ENCODE measurements at places on chromosomes 2 and 18.

GRCh38 chr2:86519349-86519748 lies 43.9 kb downstream of the CHMP3 start:
- DNase-seq: no peak

DNA sequence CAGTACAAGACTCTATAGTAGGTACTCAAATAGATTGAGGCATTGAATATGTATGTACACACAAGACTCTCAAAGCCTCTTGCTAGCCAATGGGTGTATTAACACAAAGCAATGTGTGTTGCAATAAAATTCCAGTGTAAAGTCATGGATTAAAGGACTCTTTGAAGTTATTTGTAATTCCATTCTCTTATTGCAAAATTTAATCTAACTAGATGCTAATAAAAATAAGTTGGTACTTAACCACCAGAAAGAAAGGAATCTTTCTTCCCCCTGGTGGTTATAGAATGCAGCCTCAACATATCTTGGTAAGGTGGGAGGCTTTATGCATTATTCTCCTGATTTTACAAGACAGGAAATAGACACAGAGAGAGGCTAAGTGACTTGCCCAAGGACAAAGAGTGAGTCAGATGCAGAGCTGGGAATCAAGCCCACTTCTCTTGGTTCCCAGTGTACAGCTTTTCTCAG lies 18.0 kb downstream of the LRP1B start:
- no peak for DNase-seq

DNA sequence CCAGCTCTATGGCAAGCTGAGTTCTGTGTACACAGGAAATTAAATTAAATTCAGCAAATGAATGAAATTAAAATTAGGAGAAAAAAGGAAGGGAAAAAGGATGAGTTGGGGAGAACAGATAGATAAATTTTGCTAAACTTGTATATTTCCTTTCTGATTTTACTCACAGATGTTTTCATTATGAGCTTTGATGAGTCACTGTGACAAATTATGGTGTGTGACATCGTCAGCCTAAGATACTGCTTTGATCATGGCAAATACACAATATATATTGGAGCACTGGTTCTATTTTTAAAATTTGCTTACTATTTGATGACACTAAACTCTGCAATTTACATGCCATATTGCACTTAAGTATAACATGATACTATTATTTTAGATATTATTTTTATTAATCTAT lies 464.6 kb upstream of the SPHKAP start:
- DNase-seq: no peak

DNA sequence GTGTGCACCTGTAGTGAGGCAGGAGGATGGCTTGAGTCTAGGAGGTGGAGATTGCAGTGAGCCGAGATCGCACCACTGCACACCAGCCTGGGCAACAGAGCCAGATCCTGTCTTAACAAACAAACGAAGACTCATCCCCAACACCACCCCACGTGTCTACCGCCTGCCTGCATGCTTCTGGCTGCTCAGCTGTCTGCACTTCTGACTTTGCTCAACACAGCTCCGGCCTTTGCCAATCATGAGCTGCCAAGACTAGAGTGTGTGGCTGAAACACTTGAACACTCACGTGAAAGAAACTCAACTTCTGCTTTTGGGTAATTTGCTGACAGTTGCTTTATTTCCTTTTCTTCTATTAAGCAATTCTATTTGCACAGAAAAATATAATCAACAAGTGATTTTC lies 32.1 kb upstream of the SP3 start:
- no peak for DNase-seq

- no peak for DNase-seq
Measured at GRCh38 chr2:47250586-47251403, 95.7 kb upstream of the STPG4 start.

DNA sequence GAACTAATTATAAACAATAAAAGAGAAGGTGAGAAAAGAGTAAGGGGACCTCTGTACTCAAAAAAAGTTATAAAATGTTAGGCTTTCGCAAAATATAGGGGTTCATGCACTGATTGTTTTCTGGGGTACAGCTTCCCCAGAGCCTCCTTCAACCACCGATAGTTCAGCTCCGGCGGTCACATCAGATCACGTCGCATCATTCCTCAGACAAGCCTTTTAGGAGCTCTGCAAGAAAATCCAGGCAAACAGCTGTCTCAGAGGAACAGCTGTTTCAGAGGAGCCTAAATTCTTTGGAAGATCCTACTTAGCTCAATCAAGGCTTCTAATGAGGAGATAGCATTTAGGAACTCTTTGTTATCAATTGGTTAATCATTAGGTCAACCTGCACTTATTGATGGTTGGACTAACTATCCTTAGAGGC lies 78.7 kb downstream of the MYCN start:
- DNase-seq: no peak

GRCh38 chr2:71735676-71736075 lies 282.3 kb downstream of the DYSF start:
- DNase-seq: no peak

DNA sequence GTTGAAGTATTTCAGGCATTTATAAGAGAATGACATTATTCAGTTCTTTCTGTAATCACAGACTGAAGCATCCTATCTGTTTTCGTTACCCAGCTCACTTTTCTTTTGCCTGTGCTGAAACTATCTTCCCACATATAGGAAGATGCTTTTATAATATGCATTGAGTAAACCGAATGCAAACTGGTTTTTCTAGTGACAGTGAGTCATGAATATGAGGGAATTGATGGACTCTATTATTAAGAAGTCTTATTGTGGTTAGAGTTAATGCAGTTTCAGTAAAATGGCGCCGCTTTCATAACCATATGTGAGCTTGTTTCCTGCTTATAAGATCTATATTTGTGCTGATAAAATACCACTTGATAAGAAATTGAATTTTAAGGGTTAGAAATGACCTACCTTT lies 59.2 kb downstream of the ACVR2A start:
- no peak for DNase-seq

DNA sequence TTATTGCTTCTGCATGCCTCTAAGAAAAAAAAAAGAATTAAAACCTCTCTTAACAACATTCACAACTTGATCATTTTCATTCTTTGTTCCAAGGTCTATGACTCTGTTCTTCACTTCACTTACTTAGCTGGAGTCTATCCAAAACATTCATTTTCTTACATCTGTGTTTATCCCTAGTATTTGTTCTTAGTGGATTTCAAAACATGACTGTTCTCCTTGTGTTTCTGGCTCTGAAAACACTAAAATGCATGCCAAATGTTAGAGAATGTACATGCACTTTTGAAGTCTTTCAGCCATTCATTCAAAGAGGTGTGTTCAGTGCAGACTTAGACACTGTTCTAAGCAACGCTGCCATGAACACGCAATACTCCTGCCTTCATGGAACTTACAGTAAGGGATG lies 138.8 kb downstream of the CNTNAP5 start:
- DNase-seq: no peak

GRCh38 chr2:6525475-6525964 lies 340.2 kb downstream of the CMPK2 start:
- no peak for DNase-seq

DNA sequence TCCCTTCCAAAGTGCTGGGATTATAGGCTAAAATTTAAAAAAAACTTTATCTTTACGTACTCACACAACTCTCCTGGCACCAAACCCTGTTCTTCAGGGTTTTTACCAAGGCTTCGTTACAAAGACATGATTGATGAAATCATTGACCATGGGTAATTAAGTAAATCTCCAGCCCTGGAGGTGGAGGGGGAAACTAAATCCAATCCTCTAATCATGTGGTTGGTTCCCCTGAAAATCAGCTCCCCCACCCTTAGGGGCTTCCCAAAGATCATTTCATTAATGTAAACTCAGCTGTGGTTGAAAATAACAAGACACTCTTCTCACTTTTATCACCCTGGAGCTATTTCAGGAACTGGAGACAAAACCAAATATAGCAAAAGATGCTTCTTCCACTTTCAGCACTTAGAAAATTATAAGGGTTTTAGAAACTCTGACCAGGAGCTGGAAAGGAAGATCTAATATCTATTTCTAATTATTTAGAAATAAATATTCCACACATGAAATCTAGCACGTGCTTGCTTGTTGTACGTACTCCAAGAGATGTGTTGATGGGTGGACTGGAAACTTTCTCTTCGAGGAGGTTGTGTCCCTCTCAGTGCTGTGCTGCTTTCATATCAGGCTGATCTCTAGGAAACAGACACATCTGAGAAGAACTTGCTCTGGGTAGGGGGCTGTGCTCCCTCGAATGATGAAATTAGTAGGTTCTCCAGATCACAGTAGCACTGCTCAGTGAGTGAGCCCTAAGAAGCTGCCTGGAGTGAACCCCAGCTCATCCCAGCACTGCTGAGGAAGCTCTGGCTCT lies 67.2 kb downstream of the SMAD4 start:
- DNase-seq: no peak

DNA sequence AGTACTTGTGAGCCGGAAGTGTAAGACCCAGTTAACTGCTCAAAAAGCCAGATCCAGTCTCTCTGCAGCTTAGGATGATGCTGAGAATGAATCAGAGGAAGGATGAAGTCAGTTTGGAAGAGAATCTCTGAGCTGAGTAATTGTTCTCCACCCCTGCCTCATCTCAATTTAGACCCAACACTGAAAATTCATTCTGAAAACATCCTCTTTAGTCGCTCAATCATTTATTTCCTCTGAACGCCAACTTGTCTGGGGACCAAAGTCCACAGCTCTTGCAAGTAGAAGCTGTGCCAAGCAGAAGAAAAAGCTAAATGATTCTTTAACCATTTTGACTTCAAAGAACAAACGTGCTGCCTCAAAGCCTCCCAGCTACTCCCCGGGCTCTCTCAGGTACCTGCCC lies 177.1 kb upstream of the KLHL29 start:
- no peak for DNase-seq

GRCh38 chr2:134190807-134191203 lies 63.1 kb upstream of the MGAT5 start:
- no peak for DNase-seq

DNA sequence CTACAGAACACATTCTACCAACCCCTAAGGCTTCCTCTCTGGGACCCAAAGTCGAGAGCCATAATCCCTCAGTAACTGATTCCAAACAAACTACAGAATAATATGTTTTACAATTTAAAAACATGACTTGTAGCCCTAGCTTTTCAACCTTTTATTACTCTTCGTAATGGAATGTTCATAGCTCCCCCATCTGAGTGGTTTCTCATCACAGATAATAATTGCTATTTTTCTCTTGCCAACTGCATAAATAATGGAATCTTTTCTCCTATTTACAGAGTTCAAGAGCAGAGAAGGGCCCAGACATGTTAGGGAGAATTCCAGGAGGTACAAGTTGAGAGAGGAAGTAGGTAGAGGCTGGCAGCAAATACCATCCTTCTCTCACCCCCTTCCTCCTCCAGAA lies 59.9 kb upstream of the CERS6 start:
- DNase-seq: no peak

GRCh38 chr18:58937071-58937886 lies 72.6 kb downstream of the ZNF532 start:
- DNase-seq: no peak

- DNase-seq: no peak
Measured at GRCh38 chr2:40401896-40402295, 50.0 kb downstream of the SLC8A1 start.

GRCh38 chr2:141423124-141423523 lies 707.7 kb downstream of the LRP1B start:
- no peak for DNase-seq

- no peak for DNase-seq
Measured at GRCh38 chr2:36915627-36916026, 50.7 kb downstream of the STRN start.

GRCh38 chr2:189487283-189488007 lies 46.2 kb downstream of the WDR75 start:
- no peak for DNase-seq

DNA sequence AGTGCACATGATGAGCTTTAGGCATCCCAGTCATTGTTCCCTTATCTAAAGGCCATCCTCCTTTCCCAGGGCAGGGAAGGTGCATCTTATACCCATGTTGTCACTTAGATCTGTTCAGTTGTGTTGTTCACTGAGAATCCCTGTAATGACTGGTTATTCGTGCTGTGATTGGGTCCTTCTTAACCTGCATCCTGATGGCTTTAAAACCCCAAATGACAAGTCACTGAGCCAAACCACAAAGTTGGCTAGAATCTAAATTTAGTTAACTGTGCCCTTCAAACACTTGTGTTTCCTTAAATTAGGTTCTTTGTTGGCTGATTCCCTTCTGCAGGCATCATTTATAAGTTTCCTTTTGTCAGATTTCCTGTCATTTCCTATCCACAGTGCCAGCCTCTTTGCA lies 58.5 kb upstream of the SLC16A14 start:
- no peak for DNase-seq

DNA sequence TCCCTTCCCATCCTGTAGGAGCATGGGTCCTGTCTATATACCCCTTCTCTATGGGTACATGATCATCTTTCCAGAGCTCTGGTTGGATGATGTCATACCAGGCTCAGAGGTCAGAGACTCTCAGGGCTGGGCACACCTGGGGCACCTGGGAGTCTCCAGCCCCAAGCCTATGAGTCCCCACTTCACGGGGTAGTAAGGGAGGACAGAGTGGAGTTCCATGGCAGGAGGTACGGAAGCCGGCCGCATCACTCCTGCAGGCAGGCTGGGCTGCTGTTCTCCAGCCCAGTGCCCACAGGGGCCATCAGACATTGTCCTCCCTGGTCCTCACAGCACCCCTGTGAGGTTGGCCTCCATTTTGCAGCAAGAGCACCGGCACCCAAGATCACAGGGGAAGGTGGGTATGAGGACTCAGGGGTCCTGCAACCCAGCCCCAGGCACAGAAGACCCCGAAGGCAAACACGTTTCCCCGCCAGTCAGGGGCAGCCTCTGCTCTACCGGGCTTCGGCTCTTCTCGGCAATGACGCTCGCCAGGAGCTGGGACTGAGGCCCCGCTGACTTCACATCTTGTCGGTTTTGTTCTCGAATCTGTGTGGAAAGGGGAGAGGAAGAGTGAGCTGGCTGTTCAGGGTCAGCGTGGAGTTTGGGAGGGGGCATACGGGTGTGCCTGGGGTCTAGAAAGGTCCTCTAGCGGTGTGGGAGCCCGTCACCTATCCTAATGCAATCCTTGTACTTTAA lies 91.5 kb downstream of the ADD2 start:
- DNase-seq: no peak

DNA sequence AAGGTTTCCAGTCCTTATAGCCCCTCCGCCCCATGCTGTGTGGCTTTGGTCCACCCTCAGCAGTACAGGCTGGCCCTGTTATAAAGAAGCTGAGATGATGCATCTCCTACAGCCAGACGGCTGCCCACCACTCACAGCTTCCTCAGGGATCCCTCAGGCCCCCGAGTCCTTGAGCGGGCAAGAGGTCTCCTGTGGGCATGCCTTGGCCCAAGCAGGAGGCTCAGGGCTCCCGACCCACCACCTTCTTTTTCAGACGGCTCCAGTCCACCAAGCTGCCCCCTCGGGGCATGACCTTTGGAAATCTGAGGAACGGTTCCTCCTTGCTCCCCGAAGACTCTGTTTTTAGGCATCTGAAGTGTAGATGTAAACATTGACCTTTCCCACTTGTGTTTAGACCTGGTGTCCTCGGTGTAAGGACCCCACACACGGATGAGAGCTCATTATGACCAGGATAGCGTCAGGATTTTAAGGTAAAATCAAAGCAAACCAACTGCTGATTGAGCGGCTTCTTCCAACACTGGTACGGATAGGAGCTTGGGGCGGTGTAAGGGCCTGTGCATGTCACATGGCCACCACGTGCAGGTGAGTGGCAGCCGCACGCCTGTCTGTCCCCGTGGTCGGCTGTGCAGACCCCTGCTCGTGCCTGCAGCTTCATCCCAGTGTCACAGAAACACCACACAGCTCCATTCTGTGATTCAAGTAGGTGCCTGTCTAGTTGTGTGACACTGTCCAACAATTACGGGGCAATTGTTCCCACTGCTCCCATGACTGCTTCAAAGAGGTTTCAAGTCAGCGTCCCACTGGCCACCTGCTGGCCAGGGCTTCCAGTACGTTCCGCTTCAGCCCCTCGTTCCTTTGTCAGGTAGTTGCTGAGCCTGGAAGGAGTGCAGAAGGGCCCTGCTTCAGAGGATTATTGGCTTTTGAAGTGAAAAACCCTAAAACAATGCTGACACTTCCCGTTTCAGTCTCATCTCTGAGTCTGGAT lies 74.7 kb downstream of the NDUFA10 start:
- DNase-seq: no peak

All from ecto neural progenitor cell (in vitro differentiated cells).